ENCODE measurements at places on chromosomes 5 and 9.

DNA sequence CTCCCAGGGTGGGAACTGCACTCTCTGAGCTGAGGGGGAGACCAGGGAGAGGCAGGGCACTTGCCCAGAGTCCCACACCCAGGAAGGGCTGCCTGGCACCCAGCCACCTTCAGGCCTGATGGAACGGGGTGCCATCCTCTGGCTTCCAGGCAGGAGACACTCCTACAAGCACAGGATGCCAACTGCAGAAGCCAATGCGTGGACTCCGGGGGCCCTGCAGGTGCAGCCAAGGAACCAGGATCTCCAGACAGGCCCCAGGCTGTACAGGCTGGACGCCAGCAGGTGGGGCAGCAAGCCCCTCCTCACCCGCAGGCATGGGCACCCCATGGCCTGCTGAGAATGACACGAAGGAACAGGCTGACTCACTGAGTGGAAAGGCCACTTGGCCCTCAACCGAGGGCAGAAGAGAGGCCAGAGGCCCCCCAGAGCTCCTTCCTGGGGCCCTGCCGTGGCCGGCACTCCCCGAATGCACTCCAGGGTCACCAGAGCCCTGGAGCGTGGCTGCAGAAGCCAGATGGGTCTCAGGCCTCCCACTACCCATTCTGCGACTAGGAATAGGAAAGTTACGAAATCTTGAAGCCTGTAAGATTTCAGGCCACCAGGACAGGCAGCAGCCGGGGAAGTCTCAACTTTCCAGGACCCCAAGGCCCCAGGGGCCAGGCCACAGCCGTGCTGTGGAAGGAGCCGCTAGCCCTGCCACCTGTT lies 15.7 kb downstream of the NACC2 start:
- no peak for DNase-seq

- DNase-seq = no peak
These were observed 484.7 kb downstream of the ELAVL2 start for GRCh38 chr9:23341346-23341745.

DNA sequence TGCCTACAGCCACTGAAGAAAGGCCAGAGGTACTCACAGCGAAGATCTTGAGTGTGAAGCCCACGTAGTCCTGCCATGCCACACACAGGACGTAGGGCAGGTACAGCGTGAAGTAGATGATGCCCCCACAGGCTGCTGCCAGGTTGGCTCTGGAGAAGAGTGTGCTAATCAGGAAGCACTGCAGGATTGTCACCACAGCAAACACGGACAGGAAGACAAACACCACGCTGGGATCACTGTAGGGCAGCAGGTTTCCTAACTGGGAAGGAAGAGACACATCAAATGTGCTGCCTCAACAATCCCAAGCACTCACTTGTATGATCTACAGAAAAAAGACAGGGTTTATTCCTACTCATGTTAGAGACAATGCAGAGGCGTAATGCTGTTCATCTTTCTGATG lies 63.0 kb downstream of the NIPSNAP3B start:
- DNase-seq = no peak

DNA sequence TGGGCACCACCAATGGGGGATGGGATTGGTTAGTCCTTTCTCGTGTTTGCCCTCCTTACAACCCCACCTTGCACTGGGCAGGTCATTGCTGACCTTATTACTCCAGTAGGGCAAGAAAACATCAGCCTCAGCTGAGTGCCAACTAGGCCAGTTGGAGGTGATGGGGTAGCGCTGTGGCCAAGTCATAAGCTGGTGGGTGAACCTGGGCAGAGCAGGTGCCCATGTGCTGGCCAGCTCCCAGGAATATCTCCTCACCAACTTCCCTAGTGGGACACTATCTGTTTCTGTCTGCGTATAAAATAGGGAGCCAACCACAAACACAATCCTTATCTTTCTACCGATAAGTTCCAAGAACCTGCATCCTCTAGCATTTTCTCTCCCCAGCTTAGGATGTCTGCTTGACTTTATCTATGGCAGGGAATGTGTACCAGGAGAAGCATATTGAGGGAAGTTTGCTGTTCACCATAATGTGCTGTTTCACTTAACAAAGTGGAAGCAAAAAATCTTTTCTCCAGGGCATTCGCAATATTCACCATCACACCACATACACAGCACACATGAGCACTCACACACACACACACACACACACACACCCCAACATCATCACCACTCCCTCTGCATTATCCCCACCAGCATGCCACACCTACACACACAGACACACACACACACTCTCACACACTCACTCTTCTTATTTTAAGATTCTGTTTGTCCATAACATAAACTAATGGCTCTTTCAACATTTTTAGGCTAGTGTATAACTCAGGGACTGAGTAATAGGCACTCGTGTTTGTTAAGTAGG lies 390.0 kb downstream of the ENC1 start:
- DNase-seq = no peak

- DNase-seq = peak; percentile 97
These were observed 507 bp upstream of the TENT4A start for GRCh38 chr5:6712577-6713273.

GRCh38 chr5:107157809-107158208 lies 512.9 kb downstream of the EFNA5 start:
- DNase-seq = no peak

DNA sequence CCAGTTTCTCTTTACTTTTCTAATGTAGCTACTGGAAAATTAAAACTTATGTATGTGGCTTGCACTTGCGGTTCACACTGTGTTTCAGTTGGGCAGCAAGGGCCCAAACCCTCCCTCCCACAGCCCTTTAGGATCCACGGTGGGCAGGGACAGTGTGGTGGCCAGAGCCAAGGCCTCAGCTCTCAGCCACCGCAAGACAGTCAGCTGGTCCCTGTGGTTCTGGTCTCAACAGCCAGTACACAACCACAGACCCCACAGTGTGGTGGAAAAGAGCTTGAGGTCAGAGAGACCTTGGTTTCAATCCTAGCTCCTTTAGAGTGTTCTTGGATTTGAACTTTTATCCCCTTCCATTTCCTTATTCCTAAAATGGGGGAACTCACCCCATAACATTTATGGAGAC lies 153.0 kb upstream of the SMIM23 start:
- DNase-seq = no peak

- no peak for DNase-seq
These were observed 452.4 kb upstream of the GRAMD2B start for GRCh38 chr5:125970631-125971307.

DNA sequence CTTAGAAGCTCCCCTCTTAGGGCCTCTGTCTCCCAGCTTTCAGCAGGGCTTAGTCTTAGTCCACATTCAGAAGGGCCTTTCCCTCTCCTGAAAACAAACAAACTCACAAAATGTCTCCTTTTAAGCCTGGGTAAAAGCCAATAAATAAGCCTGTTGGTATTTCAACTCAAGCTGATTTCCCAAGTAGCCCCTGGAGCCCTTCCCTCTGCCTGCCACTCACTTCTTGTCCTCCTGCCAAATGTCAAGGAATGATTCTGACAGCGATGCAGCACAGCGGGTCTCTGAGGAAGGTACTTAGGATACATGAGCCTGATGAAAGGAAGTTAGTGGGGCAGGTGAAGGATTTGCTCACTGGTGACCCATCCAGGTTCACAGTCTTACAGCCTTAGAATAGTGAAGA lies 210.5 kb downstream of the PJA2 start:
- DNase-seq = no peak

GRCh38 chr9:130563797-130564196 lies 15.6 kb upstream of the FUBP3 start:
- DNase-seq = no peak

DNA sequence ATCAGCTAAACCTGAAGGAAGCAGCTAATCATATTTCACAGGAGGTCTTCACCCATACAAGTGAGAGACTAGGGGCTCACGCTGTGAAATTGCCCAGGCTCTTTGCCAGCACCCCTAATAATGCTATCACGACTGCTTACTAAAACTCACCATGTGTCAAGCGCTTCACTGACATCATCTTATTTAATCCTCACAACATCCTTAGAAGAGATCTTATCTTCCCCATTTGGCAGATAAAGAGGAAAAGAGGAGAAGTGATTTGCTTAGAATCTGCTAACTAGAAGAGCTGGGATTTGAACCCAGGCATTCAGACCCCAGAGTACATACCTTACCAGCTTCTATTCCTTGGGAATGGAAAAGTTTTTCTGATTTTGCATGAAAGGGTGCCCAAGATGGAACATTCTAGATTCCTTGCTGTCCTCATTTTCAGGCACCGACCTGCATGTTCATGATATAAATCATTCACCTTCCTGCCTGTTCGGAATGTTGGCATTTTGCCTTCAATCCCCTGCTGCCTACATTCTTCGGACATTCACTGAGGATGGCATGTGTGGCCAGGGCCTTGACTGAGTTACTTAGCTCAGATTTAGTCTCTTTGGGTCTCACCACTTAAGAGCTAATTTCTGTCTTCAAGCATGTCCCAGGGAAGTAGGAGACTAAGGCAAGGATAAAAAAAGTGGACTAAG lies 88.1 kb downstream of the SH3TC2 start:
- peak; percentile 24 for DNase-seq

- no peak for DNase-seq
These were observed 114.4 kb upstream of the TBC1D2 start for GRCh38 chr9:98369896-98370295.

GRCh38 chr9:83431101-83432060 lies 106.8 kb downstream of the FRMD3 start:
- DNase-seq = no peak

DNA sequence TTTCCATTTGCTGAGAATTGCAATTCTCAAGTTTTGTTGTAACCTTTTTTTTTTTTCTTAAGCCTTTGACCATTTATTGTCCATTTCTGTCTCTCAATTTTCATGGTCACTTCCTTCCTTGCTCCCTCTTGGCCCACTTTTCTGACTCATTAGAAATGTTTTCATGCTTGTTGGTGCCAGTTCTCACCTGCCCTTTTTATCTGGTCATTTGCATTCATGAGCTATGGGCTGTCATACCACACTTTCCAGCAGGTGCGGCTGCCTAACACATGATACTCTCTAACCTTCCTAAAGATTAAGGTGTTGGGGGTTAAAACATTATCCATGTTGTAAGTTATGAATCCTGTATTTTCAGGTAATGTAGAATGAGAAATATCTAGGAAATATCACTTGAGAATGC lies 150.5 kb upstream of the TLX3 start:
- DNase-seq = no peak

DNA sequence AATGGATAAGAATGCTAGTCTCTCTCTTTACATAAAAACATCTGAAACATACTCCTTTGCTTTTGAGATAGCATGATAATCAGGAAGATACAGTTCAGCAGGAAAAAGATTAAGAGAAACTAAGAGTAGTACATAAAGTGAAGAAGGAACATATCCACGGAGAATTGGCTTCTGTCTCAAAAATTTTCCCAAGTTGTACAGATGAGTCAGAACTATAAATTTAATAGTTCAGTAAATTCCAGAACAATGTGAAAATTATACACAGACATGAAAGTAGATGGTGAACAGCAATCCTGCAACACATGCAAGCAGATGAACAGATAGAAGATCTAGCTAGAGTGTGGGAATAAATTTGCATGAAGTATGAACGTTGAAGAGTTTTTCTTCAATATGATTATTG lies 691.4 kb upstream of the RIOK2 start:
- peak; percentile 43 for DNase-seq

DNA sequence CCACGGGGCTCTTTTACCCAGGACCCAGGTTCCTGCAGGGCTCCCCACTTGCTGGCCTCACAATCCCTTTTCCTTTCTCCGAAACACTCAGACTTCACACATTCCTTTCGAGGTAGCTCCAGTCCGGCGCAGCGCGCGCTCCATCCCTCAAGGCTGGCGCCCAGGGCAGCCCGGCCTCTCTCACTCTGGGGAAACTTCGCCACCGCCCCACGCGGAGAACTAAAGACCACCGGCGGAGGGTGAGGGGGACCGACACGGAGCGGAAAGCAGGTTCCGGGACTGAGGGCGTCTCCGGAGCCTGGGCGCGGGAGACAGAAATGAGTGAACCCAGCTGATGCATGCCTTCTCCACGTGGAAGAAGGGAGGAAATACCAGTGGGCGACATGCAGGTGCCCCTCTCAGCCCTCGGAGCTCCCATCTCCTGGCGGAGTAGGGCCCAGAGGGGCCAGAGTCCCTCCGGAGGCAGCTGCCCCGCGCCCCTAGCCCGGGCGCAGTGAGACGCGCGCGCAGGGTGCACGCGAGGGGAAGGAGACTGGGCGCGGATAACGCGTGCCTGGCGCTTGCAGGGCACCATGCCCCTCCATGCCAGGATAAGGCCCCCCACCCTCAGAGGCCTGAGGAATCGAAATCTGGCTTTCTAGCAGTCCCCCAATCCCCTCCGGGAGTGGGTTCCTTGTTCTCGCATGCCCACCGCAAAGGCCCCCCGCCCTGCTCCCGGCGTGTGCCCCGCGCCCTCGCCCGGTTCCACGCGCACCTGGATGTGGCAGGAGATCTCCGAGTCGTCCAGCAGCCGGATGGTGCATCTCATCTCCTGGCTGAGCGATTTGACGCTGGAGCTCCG lies 650 bp downstream of the FRMD3 start:
- DNase-seq = peak; percentile 28

GRCh38 chr9:93192721-93193387 lies 8.9 kb downstream of the WNK2 start:
- DNase-seq = no peak

DNA sequence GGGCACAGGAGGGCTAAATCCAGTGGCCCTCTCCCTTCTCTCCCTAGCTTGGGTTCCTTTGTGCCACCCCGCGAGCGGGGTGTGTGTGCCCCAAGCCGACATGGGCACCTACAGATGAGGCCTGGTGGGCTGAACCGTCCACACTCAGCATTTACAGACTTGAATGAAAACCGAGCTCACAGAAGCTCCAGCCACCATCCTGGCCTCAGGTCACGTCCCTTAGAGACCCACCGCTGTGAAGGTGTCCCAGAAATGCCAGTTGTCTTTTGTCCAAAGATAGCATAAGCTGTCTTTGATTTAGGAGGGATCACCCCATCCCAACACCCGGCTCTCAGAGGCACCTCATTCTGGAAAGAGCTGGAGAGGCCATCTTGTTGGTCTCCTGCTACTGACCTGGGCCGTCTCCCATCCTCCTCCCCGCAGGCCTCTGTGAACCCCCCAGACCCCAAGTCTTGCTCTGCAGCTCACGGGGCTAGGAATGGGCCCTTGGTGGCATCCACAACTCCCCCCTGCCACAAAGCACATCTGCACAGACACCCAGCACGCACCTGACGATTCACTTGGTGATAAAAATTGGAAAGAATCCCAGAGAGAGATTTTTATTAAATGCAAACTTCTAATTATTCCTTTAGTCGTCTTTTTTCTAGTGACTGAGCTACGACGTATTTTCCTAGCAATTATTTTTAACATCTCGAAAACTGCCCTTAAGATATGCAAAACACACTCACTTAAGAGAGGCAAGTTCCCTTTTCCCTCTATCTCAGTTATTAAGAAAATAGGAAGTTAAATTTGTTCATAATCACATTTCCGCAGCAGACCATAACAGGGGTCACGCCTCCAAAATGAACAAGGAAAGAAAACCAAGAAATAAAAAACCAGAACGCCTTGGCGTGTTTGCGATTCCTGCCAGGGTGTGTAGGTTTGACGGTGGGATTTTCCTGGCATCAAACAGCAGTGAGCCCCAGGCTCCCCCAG lies 80.5 kb upstream of the LMX1B start:
- no peak for DNase-seq

GRCh38 chr9:130448771-130449603 lies 4.2 kb downstream of the ASS1 start:
- DNase-seq = no peak

- DNase-seq = no peak
These were observed 15.5 kb upstream of the CTSL start for GRCh38 chr9:87710443-87710842.
